ENCODE measurements at places on chromosomes 3 and 15.
A peak's percentile ranks its signal among the peaks of the same experiment; 100 is the strongest.

- DNase-seq: no peak
These were observed 61.5 kb upstream of the SETMAR start for GRCh38 chr3:4241595-4242170.

DNA sequence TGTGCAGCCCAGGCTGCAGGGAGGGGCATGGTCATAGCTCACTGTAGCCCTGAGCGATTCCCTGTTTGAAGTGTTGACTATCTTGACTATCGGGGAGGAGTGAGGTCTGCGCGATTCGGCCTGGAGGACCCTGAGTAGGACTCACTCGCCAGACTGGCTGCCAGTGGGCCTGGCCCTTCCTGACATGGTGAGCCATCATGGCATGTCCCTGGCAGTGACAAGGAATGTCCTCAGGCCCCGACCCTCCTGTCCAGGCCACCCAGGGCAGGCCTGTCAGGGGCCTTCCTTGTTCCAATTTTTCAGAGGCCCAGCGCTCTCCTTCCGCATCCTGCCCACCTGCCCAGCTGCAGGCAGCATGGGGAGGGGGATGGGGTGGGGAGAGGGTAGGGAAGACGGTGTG is 5.2 kb upstream of the OCA2 start:
- no peak for DNase-seq

DNA sequence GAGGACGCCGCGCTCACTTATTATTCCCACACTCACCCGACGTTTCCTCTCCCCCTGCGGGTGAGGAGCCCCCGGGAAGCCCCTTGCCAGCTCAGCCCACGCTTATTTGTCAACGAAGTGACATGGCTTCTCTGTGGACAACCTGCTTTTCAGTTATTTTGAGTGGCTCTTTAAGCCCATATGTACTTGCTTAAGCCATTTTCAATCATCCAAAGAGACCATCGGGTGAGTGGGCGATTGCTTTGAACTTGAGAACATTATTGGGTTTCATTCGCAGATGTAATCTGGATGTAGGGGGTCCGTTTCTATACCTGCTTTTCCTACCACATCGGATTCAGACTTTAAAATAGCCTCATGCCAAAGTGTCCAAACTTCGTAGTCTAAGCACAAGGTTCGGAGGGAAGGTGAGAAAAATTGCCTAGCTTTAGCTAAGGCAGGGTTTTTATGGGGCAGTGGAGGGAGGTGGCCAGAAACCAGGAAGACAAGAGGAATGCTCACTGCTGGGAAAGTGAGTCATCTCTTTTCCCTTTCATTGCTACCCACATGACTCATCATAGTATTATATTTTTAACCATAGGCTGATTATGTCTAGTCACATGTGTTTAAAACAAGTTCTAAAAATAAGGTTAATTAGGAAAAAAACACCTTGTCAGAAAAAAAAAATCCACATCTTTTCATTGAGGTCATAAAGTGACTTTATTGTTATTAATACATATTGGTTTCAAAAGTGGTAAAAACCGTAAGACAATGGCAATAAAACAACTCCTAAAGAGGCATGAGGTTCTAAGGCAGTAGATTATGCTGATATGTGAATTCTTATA is 773.1 kb upstream of the NR2F2 start:
- DNase-seq: peak; percentile 81

DNA sequence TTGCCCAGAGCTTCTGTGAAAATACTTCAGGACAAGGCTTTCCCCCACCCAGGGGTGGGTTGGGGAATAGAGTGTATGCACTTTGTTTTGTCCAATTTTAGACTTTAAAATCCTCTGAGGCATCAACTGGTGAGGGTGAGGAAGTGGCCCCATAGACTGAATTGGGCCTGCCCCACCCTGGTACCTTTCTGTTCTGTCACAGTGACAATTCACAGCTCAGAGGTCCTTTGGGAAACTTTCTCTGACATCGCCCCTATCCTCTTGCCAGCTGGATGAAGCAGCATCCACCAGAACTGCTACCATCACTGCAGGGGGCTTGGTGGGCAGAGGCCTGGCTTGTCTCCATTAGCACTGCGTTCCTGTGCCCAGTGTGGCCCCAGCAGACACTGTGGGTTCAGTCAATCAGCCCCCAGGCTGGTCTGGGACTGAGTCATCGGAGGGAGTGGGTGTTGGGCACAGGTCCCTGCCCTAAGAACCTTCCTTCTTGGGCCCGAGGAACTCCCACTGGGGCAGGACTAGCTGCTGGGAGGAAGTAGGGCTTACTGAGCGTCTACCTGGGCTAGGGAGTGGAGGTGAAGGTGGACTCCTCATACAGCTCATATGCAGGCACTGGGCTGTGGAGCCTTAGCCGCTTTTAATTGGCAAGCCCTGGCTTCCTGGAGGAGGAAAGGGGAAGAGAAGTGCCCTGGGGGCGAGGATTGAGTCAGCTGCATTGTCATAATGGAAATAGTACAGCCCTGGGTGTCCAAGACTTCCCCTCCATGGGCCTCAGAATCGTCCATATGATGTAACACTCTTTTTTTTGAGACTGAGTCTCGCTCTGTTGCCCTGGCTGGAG is 1.5 kb upstream of the PPM1M start:
- DNase-seq: no peak

GRCh38 chr3:194032828-194033435 is 103.0 kb upstream of the HES1 start:
- no peak for DNase-seq

DNA sequence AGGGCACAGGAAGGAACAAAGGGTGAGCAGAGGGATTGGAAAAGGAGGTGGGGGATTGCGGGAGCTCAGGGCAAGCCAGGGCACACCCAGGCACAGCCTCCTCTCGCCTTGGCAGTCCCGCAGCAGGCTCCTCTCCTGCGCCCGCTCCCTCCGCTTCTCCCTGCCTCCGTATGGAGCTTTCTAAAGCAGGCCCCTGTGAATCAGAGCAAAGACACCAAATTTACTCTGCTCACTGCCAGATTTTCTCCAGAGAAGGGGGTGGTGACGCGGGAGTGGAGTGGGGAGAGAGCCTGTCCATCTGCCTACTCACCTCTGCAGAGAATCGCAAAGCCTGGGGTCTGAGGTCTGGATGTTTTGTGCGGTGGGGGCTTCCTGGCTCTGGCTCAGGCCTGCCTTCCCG is 20.0 kb downstream of the ATP2B2 start:
- DNase-seq: no peak

DNA sequence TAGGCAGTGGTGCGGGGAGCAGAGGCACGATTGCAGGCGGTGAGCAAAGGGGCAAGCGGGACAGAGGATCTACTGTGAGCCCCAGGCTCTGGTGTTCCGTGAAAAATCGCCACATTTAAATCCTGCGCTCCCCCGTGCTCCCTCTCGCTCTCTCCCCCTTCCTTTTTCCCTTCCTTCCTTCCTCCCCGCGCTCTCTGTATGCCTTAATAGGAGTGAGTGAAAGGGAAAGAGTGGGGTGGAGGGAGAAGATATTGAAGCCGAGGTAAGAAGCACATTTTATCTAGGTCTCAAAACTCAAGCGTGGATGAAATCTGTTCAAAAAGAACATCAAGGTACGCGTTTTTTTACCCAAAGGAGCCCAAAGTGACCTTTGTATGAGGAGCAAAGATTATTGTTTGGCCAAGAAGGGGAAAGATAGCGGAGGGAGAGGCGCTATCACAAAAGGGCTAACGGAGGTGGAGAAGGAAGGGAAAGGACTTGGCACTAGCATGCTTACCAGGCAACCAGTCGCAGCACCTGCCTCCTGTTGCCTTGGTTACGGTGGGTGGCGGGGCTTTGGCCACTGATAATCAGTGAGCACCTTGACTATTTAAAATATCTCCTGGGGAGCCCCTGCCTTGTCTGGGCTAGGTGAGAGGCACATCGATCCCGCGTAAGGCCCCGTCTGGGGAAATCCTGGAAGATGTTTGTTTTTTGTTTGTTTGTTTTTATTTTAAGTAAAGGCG is 14.9 kb upstream of the AEN start:
- no peak for DNase-seq

- DNase-seq: no peak
These were observed 124.9 kb upstream of the RASGRP1 start for GRCh38 chr15:38689522-38689921.

DNA sequence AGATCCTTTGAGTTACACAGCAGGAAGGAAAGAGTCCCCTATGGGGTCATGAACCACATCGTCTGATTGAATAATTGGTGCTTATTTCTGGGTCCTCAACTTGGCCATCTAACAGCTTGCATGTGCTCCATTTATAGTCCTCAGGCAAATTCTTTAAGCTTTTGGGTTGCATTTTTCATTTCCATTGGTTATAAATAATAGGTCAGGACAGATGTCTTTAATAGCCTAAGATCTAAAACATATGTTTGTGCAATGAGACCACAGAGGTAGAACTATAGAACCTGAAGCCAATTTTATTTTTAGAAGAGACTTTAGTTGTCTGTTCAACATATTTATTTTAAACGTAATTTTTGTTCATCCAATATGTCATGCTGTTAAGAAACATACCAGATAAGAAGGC is 43.2 kb downstream of the CD200R1L start:
- no peak for DNase-seq

DNA sequence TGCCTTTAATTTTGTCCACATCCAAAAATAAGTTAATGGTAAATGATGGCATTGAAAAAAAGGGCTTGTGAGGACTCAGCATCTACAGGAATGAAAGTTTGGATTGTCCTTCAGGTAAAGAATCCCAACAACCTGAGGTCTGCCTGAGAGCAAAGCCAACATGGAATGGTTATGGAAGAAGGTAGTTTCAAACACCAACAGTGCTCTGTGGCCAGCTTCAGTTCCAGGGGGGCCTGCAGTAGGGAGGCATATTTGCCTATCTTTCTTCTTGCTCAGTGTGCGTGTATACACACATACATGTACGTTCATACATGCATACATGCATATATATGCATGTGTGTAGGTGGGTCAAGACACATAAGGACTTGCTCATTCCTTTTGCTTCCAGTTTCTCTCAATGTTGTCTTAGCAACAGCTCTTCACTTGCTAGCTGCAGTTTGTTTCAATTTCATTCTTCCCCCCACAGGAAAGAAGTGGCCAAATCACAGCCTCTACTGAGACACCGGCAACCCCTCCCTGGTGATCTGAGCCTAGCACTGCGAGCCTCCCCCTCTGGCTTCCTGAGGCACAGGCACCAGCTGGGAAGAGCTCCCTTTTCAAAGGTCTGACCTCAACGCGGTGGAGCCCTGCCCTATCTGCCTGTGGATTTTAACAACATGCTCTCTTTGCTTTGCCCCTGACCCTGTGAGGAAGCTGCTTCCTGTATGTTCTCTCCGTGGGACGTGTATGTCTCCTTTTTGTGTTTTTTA is 146.2 kb downstream of the KLF13 start:
- DNase-seq: no peak

GRCh38 chr3:127406309-127407025 is 118.6 kb upstream of the PRR20G start:
- no peak for DNase-seq

DNA sequence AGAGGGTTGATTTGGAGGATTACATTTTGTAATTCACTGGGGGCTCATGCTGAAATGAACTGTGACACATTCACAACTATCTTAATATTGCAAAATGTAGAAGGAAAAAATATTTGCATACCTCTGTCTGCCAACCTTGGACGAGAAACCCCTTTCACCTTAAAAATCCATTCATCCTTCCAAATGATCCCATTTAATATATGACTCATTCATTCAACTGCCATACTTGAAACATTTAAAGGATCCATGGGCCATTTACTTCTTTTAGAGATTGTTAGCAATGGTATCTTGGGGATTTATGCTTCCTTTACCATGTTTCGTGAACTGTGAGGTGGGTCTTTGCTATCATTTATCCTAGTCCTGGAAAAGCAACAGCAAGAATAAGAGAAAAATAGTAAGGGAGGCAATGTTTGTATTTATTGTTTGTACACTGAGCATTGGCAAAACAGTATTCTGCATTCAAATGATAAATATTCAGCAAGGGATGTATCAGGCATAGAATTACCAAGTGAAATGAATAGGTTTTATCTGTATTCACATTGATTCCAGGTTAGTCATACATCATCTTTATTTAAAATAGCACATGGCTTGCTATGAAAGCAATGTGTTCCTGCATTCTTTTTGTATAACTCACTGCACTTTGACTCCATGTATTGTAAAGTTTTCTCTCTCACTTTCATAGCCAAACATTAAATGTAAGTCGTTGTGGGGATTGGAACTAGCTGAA is 378.1 kb downstream of the NSUN3 start:
- peak; percentile 26 for DNase-seq

- no peak for DNase-seq
These were observed 420.7 kb downstream of the SI start for GRCh38 chr3:164657631-164658030.

DNA sequence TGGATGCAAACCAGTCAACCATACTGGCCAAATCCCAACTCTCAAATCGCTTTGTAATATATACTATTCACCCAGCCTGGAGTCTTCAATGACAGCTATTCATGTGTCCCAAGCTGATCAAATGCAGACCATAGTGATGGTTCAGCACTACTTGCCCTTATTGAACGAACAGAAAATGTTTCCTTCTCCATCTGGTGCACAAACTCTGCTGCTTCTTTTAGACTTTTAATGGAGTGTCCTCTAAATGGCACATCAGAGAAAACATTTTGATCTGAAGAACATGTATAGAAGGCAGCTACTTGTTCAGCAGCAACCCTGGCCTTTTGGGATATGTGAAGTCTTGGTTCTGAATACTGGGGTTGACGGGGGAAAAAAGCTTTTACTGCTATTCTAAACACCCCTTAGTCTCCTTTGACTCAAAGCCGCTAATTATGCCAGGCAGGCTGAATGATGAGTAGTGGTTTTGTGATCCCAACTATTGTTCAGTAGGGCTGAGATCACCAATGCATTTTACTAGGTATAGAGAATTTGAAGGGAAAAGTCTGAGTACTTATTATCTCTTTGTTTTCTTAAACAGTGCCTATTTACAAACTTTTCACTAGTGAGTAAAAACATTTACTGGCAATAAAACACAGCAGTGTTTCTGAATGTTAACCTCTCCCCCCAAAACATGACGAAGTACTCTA is 781.2 kb downstream of the ROBO1 start:
- DNase-seq: no peak

GRCh38 chr3:141561426-141562034 is 74.7 kb downstream of the RASA2 start:
- DNase-seq: no peak

DNA sequence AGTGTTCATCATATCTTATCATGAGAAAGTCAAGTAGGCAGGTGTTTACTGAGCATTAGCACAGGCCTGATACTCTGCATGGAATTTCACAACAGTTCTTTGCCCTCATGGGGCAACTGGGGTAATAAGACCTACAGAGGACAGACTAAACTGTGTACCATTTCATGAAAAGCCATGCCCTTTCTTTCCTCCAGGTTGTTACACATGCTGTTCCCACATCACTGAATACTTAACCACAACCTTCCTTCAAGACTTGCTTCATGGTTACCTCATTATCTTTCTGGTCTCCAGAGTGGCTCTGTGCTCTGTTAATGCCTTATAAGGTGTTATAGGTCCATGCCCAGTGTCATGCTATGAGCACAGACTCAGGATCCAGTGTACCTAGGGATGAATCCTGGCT is 28.2 kb upstream of the RSL24D1 start:
- no peak for DNase-seq

DNA sequence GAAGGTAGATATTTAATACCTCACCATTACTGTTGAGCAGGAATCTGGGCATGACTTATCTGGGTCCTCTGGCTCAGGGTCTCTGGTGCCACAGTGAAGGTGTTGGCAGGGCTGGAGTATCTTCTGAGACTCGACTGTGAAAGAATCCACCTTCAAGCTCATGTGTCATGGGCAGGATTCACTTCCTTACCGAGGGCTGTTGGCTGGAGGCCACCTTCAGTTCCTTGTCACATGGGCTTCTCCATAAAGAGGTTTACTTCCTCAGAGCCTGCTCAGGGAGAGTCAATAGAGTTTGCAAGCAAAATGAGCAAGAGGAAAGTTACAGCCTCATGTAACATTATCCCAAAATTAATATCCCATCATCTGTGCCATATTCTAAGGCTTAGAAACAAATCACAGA is 459.5 kb downstream of the NR2F2 start:
- DNase-seq: no peak

Data from epithelial cell of prostate (primary cell).